ENCODE measurements at places on chromosomes 5 and 9.

DNA sequence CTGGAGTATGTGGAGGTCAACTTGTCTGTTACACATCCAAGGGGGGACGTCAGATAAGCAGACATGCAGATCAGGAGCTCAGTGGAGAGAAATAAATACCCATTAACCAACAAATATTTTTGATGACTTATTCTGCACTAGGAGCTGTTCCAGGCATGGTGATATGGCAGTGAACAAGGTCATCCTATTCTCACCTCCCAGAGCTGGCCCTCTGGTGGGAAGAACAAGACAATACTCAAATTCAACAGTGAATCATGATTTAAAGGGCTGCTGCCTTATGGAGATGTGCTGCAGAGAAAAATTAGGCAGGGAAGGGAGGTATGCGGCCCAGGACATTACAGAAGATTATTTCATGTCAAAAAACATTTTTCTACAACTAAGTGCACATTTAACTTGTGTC is 36.5 kb downstream of the SYK start:
- DNase-seq = no peak

DNA sequence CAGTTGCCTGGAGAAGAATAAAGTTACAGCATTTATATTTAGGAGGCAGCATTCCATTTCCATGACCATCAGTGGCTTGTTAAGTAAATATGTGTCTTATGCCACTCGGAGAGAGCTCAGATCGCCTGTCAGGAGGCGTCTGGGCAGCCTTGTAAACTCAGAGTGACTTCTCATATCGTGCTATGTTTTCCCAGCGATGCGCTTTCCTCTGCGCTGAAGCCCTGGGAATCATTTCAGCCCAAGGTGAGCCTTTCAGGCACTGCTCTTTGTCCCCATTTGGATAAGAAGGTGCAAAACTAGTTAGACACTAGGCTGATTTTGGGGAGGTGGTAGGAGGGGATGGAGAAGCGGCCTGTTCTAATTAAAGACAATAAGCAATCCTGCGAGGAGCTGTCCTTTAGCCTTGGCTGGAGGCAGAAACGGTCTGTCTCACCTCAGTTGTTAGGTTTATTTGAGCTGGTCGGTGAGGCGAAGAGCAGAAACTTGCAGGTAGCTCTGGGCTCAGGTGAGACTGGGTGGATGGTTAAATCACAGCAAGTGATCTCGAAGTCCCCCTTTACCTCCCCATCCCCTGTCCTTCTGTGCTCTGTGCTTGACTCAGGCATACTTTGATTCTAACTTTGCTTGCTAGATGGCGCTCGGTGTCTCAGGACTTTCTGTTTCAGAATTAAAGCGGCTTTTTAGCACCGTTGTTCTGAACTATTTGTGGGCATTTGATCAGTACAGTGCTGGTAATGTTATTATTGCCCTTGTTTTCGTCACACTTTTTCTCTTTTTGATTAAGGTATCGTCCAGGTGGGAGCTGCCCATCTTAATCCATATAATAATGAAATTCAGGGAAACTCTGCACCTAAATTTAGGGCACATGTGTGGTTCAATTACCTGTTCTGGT is 24.6 kb downstream of the NR2F1 start:
- DNase-seq = no peak

- DNase-seq = no peak
Observed at GRCh38 chr5:127892467-127893207, 189.4 kb downstream of the CCDC192 start.

DNA sequence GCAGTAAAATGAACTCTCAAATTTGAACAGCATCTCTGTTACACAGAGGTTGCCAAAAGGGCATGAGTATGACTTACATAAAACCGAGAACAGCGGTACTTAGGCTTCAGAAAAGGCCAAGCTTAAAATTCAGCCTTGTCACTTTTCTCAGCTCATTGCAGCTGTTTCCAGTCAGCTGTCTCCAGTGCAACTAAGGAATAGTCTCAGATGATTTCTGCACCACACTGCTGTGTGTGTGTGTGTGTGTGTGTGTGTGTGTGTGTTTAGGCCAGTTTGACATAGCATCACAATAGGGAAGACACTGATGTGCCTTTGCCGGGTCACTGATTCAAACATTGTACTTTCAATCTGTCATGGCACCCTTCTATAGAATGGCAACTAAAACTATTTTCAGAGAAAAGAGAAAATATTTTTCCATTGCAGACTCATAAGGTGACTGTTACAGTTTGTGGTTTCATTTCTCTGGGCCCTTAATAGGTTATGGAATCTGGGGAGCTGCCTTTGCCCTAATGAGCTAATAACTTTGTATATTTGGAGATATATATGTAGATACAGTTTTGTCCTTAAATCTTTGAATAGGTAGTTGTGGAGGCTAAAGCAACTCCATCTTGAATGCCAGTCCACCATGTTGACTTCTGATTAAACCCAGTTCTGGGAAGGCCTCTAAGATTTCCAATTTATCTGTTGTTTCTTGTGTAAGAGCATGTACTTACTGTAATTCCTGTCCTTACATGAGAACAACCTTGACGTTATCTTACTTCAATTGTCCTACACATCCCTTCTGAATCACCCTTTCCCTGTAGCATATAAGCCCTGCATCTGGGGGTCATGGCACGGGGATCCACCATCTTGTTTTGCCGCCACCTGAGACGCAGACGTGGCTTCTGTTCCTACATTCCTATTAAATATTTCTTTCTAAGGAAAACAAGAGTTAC is 4.5 kb downstream of the LSM11 start:
- no peak for DNase-seq

- DNase-seq = no peak
Observed at GRCh38 chr9:23044549-23044948, 597.9 kb downstream of the DMRTA1 start.

- DNase-seq = no peak
Observed at GRCh38 chr9:34233672-34234071, 54.8 kb downstream of the UBAP1 start.

DNA sequence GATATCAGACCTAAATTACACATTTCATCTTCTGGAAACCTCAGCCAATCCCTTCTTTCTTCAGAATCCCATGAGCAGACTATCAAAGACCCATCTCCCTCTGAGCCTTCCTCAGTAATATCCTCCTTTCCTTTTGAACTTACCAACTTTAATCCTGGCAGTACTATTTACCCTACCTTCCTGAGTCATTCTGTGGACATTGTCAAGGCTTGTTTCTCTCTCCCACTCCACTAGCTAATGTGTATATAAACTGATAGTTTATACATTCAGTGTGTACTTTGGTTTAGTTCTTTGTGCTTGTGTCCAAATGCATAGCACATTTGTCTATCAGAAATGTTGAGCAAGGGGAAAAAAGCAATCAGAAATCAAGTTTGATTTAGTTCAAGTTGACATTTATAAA is 568.3 kb downstream of the CSNK1G3 start:
- DNase-seq = no peak

GRCh38 chr5:94503677-94504076 is 114.7 kb downstream of the KIAA0825 start:
- no peak for DNase-seq

DNA sequence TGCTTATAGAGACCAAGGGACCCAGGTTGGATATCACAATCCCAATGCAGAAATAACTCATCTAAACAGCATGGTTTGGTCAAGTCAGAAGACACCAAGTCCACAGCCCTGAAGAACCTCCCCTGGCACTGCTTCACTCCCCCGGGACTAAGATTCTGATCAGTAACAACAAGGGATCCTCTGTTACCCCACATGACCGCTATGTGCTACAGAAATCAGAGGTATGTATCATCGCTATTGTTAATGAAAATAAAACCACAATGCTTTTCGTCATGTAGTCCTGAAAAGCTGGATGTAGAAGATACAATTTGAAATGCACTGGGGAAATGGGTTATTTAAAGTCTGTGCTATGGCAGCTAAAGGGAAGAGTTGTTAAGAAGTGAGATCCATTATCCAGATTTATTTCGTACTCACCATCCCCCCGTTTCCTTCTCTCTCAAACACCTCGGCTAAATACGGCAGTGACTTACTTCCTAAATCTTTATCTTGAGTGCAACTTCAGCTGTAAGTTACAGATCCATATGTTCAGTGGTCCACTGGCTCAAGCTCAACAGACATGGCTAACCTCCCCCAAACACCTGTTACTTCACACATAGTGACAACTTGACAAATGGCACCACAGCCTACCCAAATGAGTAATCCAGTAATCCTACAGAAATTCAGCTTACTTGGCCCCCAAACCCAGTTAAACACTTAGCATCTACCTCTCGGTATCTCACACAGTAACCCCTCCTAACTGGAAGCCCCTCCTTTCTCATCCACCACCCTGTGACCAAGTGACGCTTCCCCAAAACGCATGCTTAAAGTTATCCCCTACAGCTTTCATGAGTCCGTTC is 129.2 kb downstream of the MYO10 start:
- DNase-seq = no peak

Measured in NCI-H1417 treated with DMSO at 0.1 percent for 48 hours (cell line).